ENCODE measurements at places on chromosomes 7 and 10. TPM values are rescaled to one million over a fixed set of nuclear protein-coding genes. Genes with fewer than 3 reads are reported as not detected.
A peak's percentile ranks its signal among the peaks of the same experiment; 100 is the strongest.

DNA sequence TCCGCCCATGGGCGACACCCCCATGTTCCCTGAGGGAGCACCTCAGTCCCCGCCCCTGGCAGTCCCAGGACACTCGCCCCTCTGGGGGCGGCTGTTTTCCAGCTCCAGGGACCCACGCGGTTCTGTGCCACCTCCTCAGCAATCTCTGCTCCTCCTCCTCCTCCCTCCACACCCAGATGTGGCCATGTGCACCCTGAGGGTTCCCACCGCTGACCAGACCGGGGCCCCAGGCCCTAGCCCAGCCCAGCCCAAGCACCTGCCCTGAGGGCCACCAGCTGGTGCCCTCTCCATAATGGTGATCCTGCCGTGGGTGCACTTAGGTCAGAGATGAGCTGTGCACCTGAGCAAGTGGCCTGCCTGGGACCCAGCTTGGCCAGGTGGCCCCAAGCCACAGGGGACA is 25.1 kb downstream of the AP5Z1 start:
- DNase-seq, result no peak

- no peak for DNase-seq
Observed at GRCh38 chr10:73494877-73495225, 973 bp downstream of the PPP3CB start.

DNA sequence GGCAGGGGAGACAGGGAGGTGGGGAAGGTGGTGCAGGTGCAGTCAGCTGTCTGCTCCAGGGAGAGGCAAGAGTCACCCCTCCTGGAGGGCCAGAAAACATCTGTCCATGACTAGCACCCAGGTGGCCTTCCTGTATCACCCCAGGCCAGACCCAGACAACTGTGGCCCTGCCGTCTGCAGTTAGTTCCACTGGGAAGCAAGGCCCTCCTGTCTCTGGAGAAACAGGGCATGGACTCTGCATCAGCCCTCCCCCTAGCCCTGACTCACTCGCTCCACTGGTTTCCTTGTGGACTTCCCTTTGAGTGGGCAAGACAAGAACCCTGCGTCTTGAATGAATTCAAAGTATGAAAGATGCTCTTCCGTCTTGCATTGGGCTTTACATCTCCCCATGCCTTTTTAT is 12.6 kb downstream of the TBATA start:
- peak; percentile 2 for DNase-seq

DNA sequence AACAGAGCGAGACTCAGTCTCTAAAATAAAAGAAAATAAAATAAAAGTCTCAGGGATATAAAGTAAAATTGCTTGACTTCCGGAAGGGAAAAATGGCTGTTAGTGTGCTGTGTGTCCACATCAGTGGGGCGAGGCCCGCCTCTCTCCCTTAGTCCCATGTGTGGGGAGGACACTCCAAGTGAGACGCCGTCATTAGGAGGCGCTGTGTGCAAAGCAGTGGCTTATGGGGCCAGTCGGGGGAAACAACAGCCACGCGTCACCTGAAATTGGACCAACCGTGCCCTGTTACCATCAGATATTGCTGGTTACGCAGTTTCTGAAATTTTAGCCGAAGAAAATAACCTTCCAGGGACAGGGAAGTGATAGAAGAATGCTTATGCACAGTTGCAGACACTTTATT is 15.8 kb downstream of the SFXN4 start:
- DNase-seq, result no peak

DNA sequence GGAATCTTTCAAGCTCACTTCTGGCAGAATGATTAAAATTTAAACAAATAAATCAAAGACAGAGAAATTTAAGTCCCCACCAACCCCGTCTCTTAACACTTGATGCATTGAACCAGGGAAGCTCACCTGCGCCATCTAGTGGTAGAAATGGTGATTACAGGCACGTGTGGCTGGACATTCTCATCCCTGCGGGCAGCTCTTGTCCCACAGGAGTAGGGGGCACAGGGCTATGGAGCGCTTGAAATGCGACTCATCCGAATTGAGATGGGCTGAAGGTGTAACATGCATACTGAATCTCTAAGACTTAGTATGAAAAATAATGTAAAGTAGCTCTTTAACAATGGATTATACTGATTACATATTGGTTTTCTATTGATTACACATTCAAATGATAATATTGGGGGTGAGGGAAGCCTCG is 24.8 kb upstream of the SLIT1 start:
- DNase-seq, result peak; percentile 58

DNA sequence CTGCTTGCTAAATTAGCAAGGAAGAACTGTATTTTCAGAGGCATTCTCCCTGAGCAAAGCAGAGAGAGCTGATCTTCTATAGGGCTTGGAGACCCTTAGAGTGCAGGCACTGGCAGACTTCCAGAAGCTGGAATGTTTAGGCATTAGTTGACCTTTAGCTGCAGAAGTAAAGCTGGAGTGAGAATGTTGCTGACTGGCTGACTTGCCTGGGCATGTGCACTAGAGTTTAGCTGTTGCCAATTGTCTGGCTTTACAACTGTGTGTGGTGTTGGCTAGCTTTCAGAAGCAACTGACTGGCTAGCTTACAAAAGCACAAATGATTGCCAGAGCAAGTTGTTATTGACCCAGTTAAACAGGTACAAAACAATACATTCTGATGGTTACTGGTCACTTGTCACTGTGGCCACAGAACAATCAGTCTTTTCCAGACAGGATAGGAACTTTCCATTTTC is 25.1 kb downstream of the FAM13C start:
- no peak for DNase-seq

DNA sequence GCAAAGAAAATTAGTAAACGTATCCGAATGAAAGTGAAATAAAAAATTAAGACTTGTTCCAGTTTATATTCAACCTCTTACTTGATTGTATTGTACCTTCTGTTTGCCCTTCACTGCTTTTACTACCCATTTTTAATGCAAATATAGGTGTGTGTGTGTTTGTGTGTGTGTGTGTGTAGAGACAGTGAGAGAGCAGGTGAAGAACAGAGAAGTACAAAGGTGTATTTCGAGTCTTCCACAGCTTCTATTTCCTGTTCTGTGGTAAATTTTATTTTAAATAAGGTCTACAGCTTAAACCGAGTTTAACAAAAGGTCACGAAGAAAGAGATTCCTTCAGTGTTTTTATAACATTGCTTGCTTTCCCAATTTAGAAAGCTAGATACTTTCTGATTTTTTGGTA is 12.7 kb upstream of the SVIL start:
- no peak for DNase-seq

Gene RAPGEF5
- 90.9 TPM for total RNA-seq

Gene PTPN12
- 141 TPM for total RNA-seq
